Globus pallidus (tissue), 1 donor: ENCODE measurements at places on chromosomes 1 and 21.

GRCh38 chr1:94384485-94385265 is 33.5 kb upstream of the ABCD3 start:
- DNase-seq, result no peak

- peak; percentile 3 for DNase-seq
Observed at GRCh38 chr1:64387389-64388285, 82.3 kb upstream of the CACHD1 start.

DNA sequence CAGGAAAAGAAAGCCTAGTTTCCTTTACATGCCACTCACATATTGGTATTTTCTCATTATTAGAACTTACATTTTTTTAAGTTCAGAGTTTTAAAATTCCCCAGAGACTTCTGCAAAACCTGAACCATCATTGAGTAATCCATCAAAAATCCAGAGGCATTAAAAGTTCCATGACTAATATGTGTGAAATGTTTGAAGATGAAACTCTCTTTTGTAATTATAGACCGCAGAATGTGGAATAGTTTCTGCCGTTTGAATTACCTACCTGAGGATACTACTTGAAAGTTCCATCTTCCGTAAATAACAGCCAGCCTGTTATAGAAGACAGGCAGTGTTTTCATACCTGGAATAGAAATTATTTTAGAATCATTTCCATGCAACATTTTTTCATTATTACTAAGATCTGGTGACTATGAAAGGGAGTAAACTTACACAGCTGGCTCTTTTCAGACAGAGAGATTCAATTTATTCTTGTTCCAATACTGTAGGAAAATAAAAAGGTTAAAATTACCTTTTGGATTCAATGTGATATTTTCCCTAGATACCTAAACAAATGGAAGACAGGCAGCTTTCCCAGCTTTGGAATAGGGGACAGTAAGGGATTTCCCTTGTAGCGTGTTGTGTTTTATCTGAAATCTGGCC is 131.4 kb downstream of the ST6GALNAC5 start:
- no peak for DNase-seq

- DNase-seq, result no peak
Observed at GRCh38 chr1:170332801-170333200, 187.0 kb downstream of the NTMT2 start.

DNA sequence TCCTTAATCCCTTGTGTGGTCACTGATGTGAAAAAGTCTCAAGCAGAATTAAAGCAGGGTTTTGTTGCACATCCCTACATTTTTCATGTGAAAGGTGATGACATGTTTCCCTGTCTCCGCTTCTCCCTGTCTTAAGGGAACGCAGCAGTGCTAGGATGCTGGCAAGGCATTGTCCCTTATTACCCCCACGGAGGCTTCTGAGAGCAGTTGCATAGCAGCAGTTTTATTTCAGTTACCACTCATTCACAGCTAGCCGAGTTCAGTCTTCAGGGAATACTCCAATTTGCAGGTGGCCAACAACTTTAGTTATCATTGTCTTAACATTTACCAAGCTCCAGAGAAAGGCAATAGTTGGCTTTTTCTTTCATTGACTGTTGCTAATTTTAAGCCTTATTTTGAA is 89.1 kb downstream of the CLEC20A start:
- DNase-seq, result no peak

- DNase-seq, result no peak
Observed at GRCh38 chr1:197342669-197343068, 74.6 kb downstream of the CRB1 start.

DNA sequence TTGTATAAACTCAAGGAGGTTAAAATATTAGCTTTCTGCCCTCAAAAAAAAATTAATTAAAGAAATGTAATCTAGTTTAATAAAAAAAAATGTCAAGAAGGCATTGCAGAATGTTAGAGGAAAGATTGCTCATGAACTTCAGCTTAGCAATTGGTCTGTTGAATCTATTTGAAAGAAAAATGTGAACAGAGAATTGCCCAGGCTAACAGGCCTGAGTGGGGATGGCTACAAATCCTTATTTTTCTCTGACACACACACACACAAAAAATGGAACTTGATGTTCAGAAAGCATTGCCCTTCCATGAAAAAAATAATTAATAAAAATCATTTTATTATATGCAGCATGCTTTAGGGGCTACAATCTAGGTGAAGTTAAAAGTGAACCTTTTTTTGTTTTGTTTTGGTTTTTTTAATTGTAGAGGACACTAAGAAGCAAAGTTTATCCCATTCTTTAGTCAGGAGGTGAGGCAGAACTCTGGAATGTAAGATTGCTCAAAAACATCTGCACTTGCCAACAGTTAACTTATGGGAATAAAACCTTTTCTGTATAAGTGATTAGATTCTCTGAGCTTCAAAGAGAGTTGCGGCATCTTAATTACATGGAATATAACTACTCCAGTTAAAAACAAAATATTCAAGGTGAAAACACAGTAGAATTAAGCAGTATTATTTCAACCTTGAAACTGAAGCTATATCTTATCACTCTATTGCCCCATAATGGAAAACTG is 658.5 kb upstream of the ADGRL2 start:
- DNase-seq, result no peak

GRCh38 chr1:226578946-226579578 is 30.5 kb downstream of the STUM start:
- DNase-seq, result no peak

DNA sequence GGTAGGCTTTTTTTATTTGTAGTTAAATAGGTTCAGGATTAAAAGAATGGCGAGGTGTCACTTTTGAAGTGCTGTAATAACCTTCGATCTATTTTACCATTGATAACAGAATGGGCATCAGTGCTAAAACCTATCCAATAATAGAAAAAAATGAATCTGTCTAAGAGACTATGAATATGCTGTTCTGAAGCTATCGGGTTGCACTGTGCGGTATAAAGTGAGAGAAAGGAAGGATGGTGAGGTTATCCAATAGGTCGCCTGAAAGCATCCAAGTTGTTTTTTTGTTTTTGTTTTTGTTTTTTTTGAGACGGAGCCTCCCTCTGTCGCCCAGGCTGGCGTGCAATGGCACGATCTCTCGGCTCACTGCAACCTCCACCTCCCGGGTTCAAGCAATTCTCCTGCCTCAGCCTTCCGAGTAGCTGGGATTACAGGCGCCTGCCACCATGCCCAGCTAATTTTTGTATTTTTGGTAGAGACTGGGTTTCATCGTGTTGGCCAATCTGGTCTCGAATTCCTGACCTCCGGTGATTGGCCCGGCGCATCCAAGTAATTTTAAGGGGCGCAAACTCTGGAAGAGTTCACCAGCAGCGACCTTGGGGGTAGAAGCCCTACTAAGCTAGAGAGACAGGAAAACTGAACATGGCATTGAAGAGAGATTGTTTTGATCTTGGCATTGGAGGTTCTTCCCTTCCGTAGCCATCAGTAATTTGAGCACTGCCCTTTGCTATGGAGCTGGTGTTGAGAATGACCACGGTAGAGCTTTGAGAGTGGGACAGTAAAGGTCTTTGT is 8.7 kb upstream of the MDM4 start:
- peak; percentile 61 for DNase-seq
